ENCODE measurements at places on chromosomes 12 and 14.

DNA sequence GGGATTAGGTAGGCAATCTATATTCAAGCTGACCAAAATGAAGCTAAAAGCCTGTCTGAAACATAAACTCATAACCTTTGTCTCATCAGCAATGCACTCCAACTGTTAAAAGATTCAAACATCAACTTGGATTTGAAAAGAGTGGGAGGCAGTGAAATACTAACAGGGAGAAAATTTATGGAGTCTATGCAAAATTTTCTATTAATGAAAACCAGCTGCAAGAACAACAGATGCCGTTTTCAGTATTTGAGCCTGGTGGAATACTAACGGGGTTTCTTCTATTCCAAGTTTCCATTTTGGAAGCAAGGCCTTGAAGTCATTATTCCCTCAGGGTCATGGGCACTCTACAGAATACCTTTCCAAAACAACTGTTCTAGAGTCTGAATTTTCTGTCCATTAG lies 88.3 kb downstream of the LRP6 start:
- no peak for DNase-seq

DNA sequence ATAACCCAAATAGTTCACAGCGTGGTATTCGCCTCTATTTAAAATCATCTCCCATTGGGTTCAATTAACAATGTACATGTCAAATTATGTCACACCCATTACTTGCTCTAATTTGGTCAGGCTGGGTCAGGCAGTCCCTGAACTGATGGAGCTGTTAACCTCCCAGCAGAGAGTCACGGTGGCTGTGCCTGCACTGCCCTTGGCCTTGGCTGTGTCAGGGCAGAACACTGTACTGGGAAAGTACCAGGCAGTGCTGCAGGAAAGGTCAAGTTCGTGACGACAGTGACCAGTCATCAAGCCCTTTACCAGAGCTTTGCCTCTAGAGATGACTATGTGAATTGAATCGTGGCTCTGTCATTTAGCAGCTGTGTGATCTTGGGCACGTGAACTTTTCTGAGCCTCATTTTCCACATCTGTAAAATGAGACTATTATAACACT lies 100.0 kb downstream of the ARF6 start:
- no peak for DNase-seq

- DNase-seq, result no peak
Measured at GRCh38 chr12:5076761-5077160, 33.1 kb downstream of the KCNA5 start.

DNA sequence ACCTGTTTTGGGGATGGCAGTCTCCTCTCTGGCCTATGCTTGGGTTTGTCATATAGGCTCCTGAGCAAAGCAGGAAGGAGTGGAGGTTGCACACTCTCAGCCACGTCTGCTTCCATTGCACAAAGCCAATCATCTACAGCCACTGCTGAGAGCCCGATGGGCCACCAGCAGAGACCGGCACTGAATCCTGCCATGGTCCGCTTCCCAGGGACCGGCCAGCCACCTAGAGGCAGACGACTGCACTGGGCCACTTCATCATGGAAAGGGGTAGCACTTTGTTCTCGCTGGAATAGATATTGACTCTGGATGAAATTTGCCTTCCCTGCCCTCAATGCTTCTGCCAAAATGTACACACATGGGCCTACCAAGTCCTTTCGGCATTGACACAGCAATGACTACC lies 22.3 kb downstream of the DLK1 start:
- DNase-seq, result no peak

GRCh38 chr14:104389326-104390220 lies 190.0 kb upstream of the C14orf180 start:
- no peak for DNase-seq

Data from activated gamma-delta T cell treated with anti-CD3 and anti-CD28 coated beads, Interleukin-2, amount 50 U/mL, for 16 hours (primary cell).